ENCODE measurements at places on chromosomes 1 and 21.

DNA sequence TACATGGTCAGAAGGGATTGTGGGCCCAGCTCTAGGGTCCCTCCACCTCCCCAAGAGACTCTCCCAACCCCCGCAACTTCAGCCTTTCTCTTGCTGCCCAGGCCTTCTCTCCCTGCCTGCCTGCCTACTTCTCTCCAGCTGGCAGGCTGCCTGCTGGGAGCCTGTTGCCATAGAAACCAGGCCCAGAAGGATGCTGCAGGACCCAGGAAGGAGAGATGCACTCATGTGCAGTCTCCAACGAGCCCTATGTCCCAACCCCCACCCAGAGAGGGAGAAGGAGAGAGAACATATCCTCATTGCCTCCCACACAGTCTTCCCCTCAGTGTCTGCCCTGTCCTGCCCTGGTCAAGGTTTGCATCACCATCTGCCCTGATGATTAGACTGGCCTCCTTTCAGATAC, 10.8 kb upstream of the SMIM12 start:
- DNase-seq: no peak

DNA sequence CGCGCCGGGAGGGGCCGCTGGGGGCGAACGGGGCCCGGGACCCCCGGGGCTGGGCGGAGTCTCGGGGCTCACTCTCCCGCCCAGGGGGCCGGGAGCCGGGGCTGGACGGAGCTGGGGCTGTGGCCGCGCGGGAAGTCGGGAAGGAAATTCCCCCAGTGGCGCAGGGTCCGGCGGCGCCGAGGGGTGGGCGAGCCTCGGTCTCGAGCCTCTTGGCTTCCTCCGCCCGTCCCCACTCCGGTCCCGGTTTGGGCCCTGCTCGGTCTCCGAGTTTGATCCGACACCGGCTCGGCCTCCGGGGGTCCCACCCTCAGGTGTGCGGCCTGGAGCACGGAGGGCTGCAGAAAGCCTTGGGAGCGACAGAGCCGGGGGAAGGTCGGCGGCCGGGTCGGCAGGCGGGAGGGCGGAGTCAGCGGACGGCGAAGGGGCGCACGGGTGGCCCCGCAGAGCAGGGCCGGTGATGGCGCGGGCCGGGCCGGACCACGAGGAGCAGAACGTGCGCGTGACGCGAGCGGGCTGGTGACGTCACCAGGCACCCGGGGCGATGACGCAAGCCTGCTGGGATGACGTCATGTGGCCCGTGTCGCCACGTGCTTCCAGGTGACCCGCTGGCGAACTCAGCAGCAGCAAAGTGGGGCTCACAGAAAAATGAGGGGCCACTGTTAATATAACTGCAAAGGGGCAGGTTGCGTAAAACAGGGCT, 610 bp upstream of the HES4 start:
- peak; percentile 81 for DNase-seq

DNA sequence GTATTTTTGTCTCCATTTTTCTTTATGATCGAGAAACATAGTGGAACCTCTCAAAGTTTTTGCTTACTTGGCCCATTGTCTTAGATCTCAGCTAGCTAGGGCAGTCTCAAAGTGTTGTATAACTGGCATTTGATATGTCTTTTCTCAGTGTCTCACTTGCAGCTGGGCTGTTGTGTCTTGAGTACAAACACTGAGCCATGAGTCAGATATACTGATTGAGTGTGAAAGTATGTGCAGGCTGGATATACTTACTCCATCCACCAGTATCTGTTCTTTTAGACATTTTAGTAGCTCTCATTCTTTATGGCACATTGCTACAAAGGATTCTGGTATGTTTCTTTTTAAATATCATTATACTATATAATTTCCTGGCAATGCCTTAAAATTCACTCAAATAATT, 14.3 kb upstream of the GPR52 start:
- no peak for DNase-seq

- no peak for DNase-seq
Observed at GRCh38 chr1:221029981-221030649, 150.9 kb downstream of the HLX start.

GRCh38 chr1:211870156-211870555, 39.6 kb upstream of the LPGAT1 start:
- no peak for DNase-seq

DNA sequence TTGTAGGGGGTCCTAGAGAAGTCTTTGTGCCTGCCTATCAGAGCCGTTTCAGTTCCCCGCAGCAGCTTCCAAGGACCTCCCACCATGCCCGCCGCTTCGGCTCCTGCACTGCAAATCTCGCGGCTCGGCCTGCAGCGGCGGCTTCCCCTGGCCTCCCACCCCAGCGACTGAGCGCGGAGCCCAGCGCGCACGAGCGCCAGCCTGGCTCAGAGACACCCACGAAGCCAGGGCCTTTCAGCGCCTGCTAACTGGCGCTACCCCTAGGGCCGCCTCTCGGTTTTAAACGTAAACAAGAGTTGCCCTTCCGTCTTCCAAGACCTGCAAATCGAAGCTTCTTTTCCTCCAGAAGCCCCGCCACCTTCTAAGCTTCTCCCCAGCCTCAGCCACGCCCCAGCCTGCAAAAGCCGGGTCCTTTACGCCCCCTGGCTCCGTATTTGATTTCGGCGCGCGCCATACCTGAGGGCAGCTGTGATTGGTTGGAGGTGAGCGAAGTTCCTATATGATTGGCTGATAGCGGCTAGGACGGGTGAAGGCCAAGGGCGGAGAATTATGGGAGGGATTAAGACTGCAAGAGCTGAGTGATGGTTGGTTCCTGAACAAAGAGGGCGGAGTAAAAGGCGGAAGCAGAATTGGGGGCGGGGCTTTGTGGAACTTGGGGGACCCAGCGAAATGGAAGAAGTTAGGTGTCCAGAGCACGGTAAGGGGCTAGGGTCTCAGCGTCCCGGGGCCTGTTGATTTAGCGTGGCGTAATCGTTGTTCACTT, at the start of gene TTF2:
TTF2 (plus strand) TSS at position 649 of the 763 bp plus-strand sequence; CDS start at position 670, 21 bp downstream.
- DNase-seq: peak; percentile 100

DNA sequence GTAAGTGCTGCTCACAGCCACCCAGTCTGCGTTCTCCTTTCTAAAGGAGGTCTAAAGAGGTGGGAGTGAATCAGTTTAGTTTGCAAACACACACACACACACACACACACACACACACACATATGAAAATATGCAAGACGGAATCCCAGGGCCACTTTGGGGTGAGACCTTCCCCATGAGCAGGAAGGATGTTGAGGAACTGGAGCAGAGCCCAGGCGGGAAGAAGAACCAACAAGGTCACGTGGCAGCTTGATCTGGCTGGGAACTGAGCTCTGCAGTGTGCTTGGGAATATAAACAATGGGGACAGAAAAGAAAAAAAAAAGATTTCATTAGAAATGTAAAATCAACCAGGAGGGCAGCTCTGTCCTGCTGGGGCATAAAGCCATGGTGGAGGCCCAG, 32.6 kb downstream of the OR2G3 start:
- DNase-seq: no peak

- DNase-seq: no peak
Observed at GRCh38 chr1:87159378-87159915, 169.2 kb upstream of the LMO4 start.

- no peak for DNase-seq
Observed at GRCh38 chr1:113756461-113756860, 2.8 kb downstream of the PHTF1 start.

DNA sequence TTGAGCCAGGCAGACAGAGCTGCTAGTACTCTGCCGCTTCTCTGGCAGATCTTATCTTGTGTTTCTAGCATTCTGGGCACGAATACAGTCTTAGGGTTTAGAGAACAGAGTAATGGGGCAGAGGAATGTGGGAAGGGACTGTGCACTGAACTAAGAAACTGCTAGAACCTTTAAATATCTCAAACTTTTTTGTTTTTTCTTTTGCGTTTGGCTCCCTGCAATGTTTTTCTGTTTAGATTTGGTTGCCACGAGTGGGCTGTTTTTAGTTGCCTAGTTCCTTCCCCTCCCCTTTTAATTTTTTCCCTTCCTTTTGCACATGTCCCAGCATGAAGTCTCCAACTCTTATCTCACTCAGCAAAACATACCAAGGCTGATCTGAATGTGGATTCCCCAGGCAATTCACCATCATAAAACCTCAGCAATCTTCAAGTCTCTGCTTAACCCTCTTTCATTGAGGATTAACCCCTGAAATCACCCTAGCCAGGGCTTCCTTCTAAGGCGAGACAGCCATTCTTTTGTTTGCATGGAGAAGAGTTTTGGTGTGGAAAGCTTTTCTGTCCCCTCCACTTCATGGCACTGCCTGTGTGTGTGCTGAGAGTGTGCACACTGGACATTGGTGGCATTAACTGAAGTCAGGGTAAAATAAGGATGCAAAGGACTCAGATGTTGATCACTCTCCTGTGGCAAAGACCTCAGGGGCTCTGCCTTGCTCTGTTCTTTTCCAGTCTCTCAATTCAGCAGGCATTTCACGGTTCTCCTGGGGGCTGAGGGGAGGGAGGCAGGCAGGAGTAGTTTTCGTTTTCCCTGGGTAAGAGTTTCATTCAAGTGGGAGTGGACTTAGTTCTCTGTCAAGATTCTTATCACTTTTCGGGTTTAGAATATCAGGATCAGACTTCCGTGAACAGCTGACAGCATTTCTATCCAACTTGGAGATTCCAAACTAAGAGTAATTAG, 2.8 kb upstream of the ATF3 start:
- DNase-seq: peak; percentile 69

GRCh38 chr1:97780884-97781283, 139.9 kb downstream of the DPYD start:
- DNase-seq: no peak

DNA sequence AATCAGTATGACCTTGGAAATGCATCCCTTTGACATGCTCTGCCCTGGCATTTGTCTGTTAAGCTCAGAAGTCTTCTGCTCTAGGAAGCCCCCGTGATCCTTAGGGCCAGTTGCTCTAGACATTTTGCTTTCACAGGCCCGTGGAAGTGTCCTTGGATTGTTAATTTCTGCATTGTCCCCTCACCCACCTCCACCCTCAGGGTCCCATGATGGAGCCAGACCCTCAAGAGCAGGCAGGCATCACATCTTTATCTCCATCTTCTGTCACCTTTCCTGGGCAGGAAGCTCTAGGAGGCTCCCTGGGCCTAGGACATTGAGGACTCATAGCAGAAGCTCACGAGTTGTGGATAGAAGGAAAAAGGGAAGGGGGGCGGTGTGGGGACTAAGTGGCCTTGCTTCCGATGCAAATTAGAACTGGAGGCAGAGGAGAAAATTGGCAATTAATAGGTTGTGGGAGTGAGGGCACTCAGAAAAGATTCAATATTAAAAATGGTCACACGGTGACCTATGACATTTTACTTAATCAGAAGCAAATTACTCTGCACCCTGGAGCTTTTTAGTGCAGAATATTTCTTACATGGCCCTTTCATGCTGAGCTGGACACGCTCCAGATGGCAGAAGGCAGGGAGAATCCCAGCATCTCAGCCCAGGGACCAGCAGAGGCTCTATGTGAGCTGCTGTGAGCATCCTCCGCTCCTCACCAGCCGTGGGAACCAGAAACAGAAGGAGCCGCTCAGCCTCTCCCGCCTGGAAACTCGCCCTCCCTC, 185.0 kb downstream of the MATN1 start:
- no peak for DNase-seq

GRCh38 chr1:228062812-228063211, 19.7 kb upstream of the ARF1 start:
- DNase-seq: no peak

DNA sequence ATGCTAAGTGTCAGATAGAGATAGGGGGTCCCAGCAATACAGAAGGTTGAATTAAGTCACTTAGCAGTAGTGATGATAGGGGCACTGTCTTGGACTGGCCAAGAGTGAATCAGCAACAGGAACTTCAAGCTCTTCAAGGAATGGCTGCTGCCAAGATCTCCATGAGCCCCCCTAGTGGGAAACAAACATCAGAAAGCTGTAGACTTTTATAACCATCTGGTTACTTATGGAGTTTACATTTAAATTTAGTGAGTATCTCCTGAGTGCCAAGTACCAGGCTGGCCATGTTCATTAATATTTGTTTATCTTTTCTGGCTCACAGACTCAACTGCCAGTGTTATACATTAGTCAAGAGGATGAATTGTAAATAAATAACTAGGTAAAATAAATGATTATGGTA, 327.3 kb downstream of the TTLL7 start:
- DNase-seq: no peak

Measured in mesendoderm (in vitro differentiated cells).